ENCODE measurements at places on chromosomes 2 and 18.

GRCh38 chr2:217220228-217221013, 360.6 kb upstream of the TNP1 start:
- DNase-seq, result no peak

DNA sequence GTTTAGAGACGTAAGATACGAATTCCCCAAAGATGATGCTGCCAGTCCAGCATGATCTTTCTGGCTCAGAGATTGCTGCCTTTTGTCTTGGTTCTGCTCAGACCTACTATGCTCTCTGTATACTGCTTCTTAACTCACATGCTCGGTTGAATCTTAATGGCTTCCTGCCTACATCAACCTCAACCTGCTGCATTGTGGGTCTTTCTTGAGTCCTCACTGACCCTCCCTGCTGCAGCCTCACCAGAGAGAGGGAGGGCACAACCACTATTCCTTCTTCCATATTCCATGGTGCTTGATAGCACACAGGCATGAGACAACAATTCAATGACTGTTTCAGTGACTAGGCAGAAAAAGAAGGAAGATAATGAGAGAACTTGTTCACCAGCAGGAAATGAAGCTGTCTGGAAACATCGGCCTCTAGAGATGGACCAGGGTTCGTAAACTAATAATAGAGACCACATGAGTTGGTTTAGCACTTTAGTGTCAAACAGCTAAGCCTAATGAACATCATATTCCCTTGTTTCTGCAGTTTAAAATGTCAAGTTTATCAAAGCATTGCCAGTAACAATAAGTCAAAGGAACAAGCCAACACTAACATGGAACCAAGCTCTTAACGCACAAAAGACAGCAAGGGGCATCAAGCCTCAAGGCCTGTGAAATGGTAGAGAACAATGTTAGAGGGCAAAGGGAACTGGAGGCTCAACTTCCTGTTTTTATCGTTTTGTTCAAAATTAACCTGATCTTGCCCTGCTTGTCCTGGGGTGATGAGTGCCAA, 333.9 kb downstream of the PDE11A start:
- DNase-seq, result no peak

- DNase-seq, result no peak
These were observed 26.4 kb downstream of the SLC66A2 start for GRCh38 chr18:79924814-79925731.

GRCh38 chr2:209609531-209609930, 162.1 kb upstream of the UNC80 start:
- DNase-seq, result no peak

DNA sequence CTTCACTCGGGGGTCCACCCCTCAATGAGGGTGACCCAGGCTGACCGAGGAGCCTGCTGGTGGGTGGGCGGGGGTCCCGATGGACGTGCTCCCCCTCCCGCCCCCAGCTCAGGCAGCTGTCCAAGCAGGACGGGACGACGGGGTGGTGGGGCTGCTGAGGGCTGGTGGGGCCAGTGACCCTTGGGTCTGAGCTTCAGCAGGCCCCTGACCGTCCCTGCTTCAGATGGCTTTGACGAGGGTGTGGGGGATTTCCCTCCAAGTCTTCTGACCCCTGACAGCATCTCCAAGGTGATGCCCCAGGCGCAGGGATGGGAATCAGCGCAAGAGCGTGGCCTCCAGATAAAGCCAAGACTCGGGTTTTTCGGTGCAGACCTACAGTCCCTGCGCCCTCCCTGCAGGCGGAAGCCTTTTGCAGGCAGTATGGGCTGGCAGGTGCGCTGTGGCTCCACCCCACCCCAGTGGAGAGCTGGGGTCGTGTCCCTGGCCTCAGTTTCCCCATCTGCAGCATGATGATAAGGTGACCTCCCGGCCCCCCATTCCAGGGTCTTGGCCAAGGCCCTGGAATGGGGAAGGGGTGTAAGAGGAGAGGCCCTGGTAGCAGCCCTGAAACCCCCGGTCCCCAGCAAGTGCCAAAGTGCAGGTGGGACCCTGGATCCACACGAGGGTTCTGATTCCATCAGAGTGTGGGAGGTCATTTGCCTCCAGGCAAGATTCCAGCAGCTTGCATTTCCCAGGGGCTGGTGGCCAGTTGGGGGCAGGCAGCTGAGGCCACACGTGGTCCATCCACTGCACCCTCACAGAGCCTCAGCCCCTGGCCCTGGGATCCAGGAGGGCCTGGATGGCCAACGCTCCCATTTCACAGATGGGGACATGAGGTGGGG, 8.7 kb downstream of the CROCC2 start:
- no peak for DNase-seq

GRCh38 chr2:174328961-174329715, 5.6 kb upstream of the SP9 start:
- DNase-seq, result no peak

DNA sequence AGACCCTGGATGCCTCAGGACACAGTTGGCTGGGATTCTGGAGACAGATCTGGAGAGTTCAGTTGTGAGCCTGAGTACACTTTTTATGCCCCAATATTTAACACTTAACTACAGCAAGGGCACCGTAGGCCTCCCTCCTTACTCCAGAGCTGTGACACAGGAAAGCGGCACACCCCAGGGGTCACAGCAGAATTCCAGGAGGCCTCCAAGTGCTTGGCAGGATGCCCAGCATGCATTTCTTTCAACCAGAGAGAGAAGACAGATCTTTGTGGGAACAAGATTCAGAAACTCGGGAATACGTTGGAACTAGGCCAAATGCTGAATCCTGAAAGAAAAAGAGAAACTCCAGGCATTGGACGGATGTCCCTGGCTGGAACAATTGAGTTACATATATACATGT, 199.2 kb upstream of the NT5C1B start:
- DNase-seq, result no peak

DNA sequence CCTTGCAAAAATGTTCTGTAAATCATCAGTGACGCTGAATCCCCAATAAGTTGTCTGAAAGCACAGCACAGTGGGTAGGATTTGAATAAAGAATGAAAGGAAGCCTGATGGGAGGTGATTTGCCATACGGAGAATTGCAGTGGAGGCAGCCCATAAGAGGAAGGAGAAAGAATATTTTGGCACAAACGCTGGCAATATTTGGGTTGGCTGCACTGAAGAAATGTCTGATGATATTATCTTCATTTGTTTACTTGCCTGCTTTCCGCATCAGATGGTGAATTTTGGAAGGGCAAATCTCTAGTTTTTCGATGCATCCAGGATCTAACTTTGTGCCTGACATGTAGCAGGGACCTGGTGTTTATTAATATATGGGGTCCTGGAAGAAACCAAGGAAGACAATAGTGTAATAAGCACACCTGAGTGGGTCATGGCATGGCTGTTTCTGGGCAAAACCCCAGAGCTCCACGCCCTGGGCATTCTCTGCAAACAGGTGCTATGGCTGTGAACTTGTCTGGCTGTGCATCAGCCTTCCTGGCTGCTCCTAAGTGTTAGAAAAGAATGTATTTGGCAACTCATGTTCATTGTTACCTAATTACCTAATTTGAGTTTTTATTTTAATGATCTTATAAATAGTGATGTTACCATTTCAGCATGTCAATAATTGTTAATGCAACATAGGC, 5.9 kb downstream of the GALR1 start:
- DNase-seq, result no peak

DNA sequence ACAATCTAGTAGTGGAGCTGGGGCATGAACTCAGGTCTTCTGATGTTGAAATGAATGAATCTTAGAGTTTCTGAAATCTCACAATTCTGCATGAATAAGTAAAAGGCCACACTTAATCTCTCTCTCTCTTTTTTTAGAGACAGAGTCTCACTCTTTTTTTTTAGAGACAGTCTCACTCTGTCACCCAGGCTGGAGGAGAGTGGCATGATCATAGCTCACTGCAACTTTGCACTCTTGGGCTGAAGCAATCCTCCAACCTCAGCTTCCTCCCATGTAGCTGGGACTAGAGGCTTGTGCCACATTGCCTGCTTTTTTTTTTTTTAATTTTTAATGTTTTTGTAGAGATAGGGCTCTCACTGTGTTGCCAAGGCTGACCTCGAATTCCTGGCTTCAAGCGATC, 68.9 kb upstream of the THOC1 start:
- DNase-seq, result no peak

DNA sequence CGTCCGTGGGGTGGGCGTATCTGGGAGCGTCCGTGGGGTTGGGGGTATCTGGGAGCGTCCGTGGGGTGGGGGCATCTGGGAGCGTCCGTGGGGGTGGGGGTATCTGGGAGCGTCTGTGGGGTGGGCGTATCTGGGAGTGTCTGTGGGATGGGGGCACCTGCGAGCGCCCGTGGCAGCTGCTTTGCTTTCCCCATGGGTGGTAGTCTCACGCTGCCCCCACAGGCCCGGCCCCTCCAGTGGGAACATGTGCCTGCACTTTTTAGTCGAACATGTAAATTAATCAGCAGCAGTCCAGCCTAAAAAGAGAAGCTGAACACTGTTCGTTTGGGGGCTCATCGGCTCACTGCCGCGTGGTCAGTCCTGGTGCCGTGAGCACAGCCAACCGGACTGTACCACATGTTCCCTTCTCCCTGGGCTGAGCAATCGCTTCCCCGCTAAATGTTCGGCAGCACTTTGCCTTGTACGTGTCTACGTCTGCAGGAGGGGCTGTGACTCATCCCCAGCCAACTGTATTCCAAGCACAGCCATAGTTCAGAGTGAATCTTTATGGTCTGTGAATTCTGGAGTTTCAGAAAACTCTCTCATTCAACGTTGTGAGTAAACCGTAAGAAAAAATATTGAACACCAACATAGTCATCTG, 271.5 kb downstream of the AGAP1 start:
- DNase-seq, result no peak

DNA sequence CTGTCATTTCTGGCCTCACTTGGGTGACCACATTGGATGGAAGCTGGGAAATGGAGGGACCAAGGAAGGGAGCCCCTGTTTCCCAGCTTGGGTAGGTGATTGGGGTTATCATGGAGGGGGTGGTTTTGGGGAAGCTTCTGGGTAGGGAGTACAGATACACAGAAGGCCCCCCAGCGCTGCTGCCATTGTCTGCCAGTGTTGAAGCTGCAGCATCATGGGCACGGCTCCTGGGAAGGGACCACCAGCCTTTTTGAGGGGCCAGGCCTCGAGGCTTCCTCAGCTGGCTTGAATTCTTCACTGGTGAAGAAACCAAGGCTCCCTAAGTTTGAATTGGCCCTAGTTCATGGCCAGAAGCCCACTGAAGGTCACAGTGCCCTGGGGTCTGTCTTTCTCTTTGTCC, 25.2 kb downstream of the SH3RF3 start:
- no peak for DNase-seq

DNA sequence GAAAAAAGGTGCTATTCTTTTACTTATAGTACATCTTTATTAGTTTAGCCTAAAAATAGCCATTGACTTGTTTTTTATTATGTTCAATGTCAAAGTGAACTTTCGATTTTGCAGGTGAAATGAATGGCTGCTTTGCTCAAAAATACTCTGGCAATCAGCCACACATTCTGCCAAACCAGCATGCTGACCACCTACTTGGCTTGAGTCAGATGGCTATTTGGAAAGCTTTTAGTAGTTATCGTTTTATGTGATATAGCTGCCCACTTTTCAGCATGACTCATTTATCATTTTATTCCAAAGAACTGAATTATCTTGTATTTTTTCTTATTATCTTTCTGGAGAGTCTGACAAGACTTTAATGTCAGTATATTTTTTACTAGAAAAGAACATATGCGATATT, 1615.8 kb upstream of the TMEFF2 start:
- DNase-seq, result no peak

- DNase-seq, result no peak
These were observed 767.7 kb upstream of the GCFC2 start for GRCh38 chr2:76478266-76479035.

- no peak for DNase-seq
These were observed 91.7 kb upstream of the STON1 start for GRCh38 chr2:48438266-48438665.

GRCh38 chr2:190838492-190838910, 42.1 kb upstream of the GLS start:
- DNase-seq, result no peak

DNA sequence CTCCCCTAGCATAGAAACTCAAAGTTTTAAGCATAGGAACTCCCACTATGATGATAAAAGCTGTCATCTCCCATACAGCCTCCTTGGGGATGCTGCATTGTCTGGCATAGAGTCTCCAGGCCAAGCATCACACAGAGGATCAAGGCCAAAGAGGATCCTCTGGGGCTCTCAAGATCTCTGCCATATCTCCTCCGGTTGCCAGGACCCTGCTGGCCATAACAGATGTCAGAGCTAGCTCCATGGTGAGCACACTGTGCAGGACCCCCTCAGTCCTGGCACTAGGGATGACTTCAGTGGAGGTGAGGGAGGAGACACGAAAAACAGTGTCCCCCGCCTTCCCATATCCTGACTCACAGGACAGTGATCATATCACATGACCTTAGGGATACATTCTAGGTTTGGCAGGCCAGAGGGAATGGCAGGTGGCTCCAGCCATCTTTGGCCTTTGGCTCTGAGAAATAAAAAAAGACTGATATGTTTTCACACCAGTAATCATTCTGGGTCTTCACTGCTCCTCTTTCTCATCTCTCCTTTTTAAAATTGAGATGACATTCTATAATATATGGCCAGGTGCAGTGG, 235.0 kb downstream of the MYCN start:
- DNase-seq, result no peak

DNA sequence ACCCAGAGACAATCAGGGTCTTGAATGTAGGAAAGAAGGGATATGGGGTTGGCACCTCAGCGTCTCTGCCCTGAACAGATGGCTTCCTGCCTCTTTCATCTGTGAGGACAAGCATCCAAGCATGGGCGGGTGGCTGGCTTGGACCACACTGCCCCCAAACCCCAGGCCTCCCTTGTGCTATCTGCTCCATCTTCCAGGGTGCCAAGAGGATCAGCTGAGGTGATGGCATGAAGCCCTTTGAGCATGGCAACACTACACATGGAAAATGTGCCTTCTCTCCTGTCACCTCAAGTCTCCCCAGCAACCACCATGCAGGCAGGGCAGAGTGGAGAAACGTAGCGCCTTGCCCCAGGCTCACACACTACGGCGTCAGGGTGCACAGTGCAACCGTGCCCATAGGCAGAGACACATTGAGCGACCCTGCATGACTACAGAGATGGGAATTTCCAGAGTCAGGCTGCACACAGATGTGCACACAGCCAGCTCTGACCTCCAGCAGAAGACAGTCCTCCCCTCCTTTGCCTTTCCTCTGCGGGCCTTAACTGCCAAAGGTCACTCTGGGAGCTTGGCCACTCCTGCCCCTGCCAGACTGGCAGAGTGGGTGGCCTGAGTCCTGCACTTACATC, 1.5 kb downstream of the KCNIP3 start:
- DNase-seq, result no peak

- DNase-seq, result no peak
These were observed 9.8 kb downstream of the ACP1 start for GRCh38 chr2:274503-274902.

All from activated CD4-positive, CD25-positive, alpha-beta regulatory T cell treated with anti-CD3 and anti-CD28 coated beads, Interleukin-2, amount 50 U/mL, for 16 hours (primary cell).